Vein endothelial cell (primary cell): ENCODE measurements at places on chromosomes 6 and 20. TPM values are rescaled to one million over a fixed set of nuclear protein-coding genes. Genes with fewer than 3 reads are reported as not detected.

SIRPD gene
- not detected in 2 replicates for total RNA-seq

SLC35F1 gene
- under 0.01 TPM in 1 of 2 replicates, not detected in the other for total RNA-seq

DSN1 gene
- 13.1 and 19.2 TPM in 2 replicates for total RNA-seq

PSORS1C2 gene
- not detected in 2 replicates for total RNA-seq

REM1 gene
- total RNA-seq, result under 0.01 and 0.38 TPM in 2 replicates

MATN4 gene
- 0.33 TPM in 1 of 2 replicates, not detected in the other for total RNA-seq

OLIG3 gene
- not detected in 2 replicates for total RNA-seq

SLC12A5 gene
- total RNA-seq, result 0.86 and 1.6 TPM in 2 replicates

ZBTB12 gene
- total RNA-seq, result 1.5 and 2.6 TPM in 2 replicates
